Stimulated activated CD8-positive, alpha-beta memory T cell treated with anti-CD3 and anti-CD28 coated beads, Interleukin-4, amount 100 ng/mL, for 1 hour (primary cell): ENCODE measurements at places on chromosomes 16 and 17.

- DNase-seq: no peak
These were observed 942 bp downstream of the LDAF1 start for GRCh38 chr16:21159281-21159951.

DNA sequence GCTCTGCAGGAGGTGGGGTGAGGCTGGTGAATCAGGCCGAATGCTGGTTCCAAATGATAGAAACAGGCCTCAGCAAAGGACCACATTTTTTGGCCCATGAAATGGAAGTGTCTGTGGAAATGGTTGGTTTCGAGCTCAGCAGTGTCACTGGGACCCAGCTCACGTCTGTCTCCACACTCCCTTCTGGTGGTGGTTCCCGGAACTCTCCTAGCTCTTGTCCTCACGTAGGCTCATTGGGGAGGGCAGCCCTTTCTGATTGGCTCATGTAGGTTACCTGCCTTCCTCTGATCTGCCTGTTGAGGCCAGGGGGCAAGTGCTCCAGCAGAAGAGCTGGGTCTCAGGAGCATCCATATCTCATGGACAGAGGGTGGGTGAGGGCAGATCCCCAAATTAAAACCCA lies 4.0 kb downstream of the ALG1 start:
- no peak for DNase-seq

DNA sequence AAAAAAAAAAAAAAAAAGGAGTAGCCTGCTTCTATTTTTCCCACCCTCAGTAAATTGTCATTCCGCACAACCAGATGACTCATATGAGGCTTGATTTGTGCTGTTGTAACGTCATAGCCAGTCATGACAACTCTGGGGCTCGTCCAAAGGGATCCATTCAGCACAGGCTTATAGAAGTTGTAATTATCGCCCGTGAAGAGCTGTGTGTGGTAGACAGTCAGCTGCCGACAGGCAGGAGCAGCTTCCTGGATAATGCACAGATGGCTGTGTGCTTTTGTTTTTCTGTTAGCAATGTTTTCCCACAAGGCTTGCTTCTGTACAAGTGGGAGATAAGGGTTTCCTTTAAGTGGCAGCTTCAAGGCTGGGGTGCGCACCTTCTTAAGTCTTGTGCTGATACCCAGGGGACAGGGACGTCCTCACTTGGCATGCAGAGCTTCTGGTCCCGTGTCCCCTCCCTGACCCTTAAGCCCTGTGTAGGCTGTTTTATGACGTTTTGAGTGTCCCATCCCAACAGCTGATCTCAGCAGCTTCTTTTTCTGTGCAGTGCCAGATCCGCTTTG lies 26.0 kb downstream of the SNX29 start:
- DNase-seq: no peak

DNA sequence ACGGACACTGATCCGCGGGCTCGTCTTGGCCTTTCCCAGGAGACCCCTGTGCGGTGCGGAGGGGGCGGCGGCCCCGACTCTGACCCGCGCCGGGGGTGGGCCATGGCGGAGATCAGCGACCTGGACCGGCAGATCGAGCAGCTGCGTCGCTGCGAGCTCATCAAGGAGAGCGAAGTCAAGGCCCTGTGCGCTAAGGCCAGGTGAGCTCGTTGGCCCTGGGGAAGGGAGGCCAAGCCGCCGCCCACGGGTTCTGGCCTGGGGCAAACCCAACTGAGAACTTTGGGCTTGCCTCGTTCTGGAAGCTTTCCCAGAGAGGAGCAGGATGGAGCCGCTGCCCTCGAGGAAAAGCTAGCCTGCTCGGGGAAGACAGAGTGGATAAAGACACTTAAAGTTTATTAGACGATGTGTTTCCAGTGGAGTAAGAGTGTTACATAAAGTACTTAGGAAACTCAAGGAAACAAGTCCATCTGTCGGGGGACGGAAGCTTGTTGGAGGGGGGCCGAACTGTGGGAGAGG lies 540 bp downstream of the PPP4C start:
- DNase-seq: no peak

- DNase-seq: no peak
These were observed 132.5 kb downstream of the CNTNAP4 start for GRCh38 chr16:76409706-76410105.

GRCh38 chr17:58204796-58205195 lies 12.3 kb downstream of the EPX start:
- no peak for DNase-seq

- no peak for DNase-seq
These were observed 15.6 kb upstream of the SLC38A8 start for GRCh38 chr16:84058211-84058610.

DNA sequence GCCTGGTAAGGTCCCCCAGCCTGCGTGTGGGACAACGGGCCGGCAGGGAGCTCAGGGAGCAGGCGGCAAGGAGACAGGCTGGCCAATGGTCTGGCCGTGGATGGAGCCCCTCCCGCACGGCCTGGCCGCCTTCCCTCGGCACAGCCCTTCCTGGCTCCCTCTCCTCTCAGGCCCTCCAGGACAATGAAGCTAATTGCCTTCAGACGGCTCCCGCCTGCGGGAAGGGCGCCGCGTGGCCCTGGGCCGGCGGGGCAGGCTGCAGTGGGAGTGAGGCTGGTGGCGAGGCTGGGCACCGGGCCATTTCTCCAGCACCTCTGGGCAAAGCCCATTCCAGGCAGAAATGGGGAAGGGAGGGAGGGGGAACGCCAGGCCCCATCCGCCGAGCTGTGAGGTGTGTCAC lies 50.9 kb downstream of the ENGASE start:
- DNase-seq: no peak

GRCh38 chr16:64159976-64160375 lies 961.9 kb downstream of the CDH11 start:
- DNase-seq: no peak

GRCh38 chr17:35725058-35725457 lies 6.4 kb upstream of the RASL10B start:
- DNase-seq: no peak

- DNase-seq: no peak
These were observed at the start of gene PYCARD for GRCh38 chr16:31202414-31203375. Gene PYCARD (minus strand): TSS chr16:31202760. CDS start chr16:31202690, 70 bp downstream.

DNA sequence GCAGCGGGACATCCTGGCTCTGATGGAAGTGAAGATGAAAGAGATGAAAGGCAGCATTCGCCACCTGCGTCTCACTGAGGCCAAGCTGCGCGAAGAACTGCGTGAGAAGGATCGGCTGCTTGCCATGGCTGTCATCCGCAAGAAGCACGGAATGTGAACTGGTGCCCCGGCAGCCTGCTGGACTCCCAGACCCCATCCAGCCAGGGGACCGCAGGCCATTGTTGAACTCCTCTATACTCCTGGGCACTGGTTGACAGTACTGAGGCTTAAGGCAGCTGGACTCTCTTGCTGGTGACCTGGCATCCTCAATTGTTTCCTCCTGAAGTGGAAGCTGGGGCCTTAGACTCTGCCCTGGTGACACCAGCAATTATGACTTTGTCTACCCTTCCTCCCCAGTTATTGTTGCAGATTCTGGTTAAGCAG lies 1.2 kb downstream of the THAP11 start:
- DNase-seq: no peak

- DNase-seq: no peak
These were observed 168.5 kb downstream of the KATNIP start for GRCh38 chr16:27718201-27719105.

DNA sequence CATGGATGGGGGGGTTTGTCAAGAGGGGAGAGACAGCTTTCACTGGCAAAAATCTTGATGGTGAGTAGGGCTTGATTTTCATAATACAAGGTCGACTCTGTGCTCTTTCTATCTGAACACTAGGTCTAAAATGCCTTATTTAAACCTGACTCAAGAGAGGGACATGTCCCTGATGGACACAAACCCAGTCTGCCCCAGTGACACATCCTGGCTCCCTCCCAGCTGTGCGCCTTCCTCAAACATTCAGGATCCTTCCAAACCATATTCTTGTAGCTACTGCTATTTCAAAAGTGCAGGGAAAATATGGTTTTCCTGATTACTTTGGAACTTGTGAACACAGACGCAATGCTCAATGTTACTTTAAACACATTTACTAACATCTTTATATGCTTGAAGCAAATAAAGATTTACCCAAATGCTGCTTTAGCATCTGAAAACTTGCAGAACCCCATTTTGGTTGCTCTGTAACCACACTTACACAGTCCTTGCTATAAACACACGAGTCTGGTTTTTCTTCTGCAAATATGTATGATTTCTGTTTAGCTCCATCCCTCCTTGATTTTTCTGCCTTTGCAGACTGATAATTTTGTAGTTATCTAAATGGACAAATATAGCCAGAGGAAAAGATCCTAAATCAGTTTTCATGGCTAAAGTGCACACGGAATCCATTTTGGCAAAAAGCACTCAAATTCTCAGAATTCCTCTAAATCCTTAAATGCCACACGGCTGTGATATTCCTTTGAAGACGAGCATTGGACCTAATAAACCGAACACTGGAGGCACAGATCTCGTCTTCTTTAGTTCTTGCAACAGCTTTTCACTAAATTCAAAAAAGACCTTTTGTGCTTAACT lies 499.9 kb upstream of the ZFHX3 start:
- no peak for DNase-seq

- DNase-seq: no peak
These were observed 144.0 kb downstream of the SOX9 start for GRCh38 chr17:72264682-72265405.

DNA sequence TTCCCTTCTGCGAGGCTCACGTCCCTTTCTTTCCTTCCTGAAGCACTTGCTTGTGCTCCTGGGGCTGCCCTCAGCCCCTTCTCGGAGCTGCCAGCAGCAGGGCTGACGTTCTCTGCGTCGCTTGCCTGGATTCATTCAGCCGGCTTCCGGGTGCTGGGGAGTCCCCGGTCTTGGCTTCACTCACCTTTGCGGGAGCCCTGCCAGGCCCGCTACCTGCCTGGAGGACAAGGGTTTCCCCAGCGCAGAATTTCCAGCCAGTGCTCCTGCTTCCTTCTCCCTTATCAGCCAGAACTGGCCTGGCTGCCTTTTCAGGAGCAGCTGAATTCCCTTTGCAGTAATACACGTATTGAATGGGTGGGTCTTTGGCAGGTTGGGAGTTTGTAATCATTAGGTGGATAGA lies 22.1 kb upstream of the IL17C start:
- DNase-seq: no peak

DNA sequence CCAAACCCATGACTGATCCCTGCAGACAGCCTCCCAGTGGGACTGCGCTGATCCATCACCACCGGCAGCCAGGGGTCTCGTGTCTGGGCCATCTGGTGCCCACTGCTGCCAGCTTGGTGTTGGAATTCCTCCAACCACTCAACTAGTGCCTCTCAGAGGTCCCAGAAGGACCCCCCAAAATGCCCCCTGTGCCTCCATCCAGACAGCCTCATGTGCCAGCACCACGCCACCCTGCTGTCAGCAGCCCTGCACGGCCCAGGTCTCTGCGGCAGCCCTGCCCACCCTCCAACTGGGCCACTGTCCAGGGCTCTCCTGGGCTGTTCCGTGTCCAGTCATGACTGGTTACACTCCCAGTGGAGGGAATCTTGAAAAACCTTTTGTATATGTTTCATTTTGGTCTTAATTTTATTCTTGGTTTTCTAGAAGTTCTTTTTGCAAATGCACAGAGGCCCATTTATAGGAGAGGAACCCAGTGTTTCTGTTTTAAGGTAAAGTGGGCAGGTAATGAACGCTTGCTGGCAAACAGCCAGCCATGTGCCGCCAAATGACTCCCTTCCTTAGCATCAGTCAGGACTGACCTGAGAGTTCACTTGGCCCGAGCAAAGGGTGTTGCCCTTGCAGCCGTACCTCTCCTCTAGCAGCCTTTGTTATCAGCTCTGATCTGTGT lies 34.6 kb downstream of the GRIN2C start:
- no peak for DNase-seq
